ENCODE measurements at places on chromosomes 2 and 18.

GRCh38 chr2:109079590-109079989, 49.4 kb upstream of the SH3RF3 start:
- DNase-seq, result no peak

DNA sequence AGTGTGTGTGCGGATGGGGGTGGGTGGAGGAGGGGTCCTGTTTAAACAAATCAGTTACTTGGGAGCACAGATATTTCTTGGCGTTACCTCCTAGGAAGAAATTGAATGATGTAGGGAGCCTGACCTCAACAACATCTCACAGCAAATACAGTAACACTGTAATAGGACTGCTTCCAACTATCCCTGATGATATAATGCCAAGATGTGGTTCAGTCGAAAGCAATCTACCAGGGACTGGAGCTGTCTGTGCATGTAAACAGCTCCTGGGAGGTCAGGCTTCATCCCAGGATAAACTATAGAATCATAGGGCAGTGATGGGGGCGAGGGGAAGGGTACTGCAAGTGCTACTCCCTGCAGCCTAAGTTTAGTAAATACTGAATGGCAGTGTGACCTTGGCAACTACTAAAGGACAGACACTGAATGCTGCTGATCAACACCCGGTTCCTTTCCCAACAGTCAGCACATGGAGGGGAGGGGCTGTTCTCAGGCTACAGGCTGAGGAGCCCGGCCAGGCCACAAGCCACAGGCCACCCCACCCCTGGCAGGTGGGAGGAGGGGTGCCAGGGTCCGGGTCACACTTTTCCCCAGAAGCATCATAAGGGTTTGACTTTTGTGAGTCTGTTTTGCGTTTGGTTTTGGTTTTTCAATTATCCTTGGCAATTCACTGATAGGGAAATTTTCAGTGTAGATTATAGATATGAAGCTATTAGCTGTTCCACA, 85.3 kb upstream of the ZNF397 start:
- DNase-seq, result peak; percentile 34

- no peak for DNase-seq
These were observed 66.7 kb upstream of the SH3BP4 start for GRCh38 chr2:234885118-234885517.

- no peak for DNase-seq
These were observed 60.7 kb upstream of the ZEB2 start for GRCh38 chr2:144580521-144581161.

- no peak for DNase-seq
These were observed 172.4 kb downstream of the MAP2 start for GRCh38 chr2:209596262-209596661.

DNA sequence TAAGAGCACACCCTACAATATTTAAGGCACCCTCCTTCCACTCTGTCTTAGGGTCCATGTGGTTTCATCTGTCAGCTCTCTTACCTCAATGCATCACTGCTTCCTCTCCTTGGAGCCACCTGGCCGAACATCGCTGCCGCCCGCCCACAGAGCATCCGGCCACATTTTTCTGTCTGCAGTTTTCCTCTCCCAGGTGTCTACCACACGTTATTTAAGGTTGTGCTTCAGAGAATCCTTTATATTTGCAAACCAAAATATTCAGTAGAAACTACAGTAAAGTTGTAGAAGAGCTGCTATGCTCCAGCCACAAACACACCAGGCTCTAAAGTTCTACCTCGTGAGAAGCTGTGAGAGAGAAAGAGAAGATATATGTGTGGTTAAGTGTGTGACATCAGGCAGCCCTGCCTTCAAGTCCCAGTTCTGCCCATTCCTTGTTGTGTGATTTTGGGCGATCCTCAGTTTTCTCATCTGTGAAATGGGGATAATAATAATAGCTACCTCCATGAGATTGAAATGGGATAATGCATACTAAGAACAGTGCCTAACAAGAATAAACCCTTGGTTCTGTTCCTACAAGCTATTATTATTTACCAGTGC, 4.9 kb upstream of the STK17B start:
- DNase-seq, result no peak

- DNase-seq, result no peak
These were observed 184.2 kb downstream of the OSR1 start for GRCh38 chr2:19174176-19174575.

GRCh38 chr2:69147841-69148533, 135.0 kb downstream of the ANTXR1 start:
- DNase-seq, result no peak

DNA sequence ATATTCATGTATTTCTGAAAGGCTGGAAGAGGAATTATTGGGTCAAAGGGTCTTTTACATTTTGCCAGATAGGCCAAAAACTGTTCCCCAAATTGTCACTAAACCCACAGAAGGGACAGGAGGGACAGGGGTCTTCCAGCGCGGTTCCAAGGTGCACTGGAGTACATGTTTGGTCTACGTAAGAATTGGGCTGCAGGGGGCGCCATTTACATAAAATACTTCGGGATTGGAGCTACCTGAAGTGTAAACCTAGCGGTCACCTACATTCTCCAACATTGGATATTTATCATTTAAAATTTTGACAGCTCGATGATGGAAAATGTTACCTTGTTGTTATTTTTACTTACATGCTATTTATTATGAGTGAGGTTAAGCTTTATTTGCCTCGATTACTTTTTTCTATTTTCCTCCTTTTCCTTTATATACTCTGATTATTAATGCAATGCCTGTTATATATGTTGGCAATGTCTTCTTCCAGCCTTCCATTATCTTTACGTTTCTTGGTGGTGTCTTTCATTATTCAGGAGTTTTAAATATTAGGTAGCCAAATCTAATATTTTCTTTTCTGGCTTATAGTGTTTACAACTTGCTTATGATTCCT, 43.0 kb upstream of the RAB6C start:
- DNase-seq, result peak; percentile 43

- DNase-seq, result peak; percentile 62
These were observed 124.7 kb upstream of the CTAGE1 start for GRCh38 chr18:22542406-22542835.

GRCh38 chr2:232330068-232330999, 48.2 kb upstream of the ALPP start:
- DNase-seq, result no peak

DNA sequence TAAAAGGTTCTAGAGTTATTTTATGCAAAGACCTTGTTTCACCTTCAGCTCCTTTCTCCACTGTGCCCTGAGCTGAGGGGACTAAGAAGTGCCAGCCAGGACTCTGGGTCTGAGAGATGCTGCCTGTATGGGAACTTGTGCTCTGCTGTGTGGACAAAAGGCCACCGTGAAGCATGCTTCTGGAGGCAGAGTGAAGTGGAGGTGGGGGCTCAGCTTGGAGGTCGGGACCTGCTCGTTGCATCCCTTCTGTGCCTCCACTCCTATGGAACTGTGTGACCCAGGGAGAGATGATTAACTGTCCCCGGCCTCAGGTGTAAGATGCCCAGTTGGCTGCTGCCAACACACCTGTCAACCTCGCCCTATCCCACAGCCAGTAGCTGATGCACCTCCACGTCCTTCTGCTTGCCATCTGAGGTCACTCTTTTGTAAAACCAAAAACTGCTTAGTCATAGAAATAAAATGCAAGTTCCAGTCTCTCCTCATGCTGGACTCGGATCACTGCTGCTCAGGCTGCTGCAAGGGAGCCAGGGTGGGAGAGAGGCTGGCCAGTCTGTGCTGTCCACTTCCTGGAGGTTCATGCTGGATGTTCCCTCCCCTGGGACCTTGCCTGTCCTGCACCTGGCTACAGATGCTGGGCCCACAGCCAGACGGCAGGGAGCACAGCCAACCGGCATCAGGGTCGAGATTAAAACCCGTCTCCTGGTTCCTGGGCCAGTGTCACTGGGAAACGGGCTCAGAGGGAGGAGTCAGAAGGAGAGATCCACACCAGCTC, 113.2 kb downstream of the ACKR3 start:
- no peak for DNase-seq

DNA sequence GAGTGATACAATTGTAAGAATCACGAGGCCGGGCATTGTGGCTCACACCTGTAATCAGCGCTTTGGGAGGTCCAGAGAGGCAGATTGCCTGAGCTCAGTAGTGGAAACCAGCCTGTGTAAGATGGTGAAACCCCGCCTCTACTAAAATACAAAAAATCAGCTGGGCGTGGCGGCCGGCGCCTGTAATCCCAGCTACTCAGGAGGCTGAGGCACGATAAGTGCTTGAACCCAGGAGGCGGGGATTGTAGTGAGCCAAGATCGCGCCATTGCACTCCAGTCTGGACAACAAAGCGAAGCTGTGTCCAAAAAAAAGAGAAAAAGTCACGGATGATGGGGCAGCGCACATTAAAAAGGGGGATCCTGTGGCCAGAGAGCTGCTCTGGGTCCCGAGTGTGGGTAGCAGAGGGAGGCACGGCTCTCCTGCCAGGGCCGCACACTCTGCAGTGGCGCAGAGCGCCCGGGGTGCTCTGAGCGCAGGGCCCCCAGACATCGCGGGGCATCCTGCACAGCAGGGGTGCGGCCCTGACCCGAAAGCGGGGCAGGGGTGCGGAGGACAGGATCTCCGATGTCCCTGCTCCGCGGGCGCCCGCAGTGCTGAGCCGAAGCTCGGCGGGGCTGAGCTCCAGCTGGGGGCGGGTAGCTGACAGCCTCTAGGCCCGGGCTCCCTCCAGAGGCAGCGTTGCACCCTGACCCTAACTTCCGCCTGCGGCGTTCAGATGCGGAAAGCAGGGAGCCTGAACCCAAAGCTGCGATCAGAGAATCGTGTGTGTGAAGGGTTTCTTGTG, 30.4 kb upstream of the RAB6D start:
- DNase-seq, result no peak

DNA sequence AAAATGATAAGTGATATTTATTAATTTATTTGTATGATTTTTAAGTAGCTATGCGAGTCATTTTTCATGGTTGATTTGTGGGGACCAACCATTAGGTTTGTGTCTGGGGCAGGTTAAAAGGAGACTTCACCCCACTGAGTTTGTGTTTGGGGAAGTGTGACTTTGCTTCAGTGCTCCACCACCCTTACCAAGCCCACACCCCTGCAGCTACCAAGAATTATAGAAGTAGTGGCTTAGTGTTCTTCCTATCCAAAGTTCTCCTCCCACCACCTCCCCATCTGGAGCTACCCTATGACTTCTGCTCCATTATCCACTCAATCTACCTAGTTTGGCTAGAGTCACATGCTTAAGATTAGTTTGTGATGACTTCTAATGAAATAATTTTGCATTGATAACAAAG, 182.1 kb upstream of the ZEB2 start:
- DNase-seq, result no peak

GRCh38 chr2:101779656-101780055, 82.1 kb downstream of the MAP4K4 start:
- no peak for DNase-seq

DNA sequence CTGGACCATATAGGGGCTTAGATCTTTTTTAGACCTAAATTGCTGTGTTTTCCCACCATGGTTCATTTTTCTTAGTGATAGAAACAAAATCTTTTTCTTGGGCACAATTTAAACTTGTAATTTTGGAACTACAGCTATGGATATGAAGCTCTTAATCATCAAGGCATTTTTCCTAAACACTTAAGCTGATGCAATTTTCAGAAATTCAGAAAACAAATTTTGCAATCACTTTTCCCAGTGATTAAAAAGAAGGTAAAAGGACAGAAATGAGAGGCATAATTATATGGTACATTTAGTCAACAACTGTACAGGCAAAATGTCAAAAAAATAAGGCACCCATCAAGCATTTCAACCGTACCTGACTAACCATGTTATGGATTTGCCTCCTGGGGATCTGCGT, 665.4 kb downstream of the XIRP2 start:
- DNase-seq, result no peak

DNA sequence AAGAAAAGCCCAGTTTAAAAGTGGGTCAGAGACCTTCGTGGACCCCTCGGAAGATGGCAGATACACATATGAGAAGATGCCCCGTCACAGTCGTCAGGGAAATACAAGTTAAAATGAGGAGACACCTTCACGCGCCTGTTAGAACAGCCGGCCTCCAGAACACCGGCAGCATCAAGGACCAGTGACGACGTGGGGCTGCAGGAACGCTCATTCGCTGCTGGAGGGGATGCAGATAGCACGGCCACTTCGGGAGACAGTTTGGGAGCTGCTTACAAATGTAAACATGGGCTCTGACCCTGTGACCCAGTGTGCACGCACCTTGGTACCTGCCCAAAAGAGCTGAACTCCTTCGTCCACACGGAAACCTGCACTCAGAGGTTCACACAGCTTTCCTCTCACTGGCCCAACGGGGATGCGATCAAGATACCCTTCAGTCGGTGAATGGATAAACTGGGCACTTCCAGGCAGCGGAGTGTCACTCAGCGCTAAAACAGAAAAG, 83.7 kb upstream of the CTDP1 start:
- DNase-seq, result no peak

GRCh38 chr2:24380820-24381219, 20.5 kb upstream of the ITSN2 start:
- no peak for DNase-seq

- DNase-seq, result peak; percentile 2
These were observed 369.7 kb downstream of the RAD51AP2 start for GRCh38 chr2:17148407-17149145.

- DNase-seq, result peak; percentile 46
These were observed 73.9 kb downstream of the LBH start for GRCh38 chr2:30305235-30305634.

DNA sequence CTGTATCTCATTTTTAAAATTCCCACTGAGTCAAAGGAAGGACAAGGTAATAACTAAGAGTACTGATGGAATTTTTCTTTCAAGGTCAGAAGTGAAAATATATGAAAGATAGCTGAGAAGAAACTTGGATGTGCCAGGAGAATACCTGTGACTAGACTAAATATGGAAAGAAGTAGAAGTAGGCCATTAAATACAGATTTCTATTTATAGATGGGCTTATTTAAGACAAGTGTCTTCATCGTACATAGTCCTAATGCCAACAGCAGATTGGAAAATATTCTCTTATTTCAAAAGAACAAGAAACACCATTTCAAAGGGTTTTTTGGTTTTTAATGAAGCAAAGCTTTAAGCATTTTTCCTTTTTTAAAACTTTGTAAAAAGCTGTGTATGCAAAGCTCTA, 22.0 kb downstream of the UGP2 start:
- DNase-seq, result no peak

DNA sequence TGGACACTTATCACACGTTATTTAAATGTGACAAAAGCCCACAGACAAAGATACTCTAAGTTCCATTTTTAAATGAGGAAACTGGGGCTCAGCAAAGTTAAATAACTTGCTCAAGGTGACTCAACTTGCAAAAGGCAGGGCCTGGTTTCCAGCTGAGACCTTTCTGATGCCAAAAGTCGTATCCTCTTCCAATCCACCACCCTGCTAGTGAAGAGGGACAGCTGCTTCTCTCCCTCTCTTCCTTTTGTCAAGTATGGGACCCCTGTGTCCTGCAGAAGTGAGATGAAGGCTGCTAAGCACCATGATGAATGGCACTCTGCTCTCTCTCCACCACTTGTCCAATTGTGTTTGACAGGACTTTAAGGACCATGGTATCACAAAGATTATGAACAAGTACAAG, 140.9 kb downstream of the DYM start:
- peak; percentile 18 for DNase-seq

- no peak for DNase-seq
These were observed 133.2 kb downstream of the ARHGAP15 start for GRCh38 chr2:143262389-143262788.

GRCh38 chr2:224776795-224777558, 60.8 kb upstream of the CCDC195 start:
- no peak for DNase-seq

GRCh38 chr18:24060644-24061043, 46.1 kb downstream of the TTC39C start:
- peak; percentile 59 for DNase-seq

GRCh38 chr2:49123600-49123999, 30.7 kb downstream of the FSHR start:
- no peak for DNase-seq

- no peak for DNase-seq
These were observed 153.3 kb downstream of the RAPGEF4 start for GRCh38 chr2:172888714-172889669.

- no peak for DNase-seq
These were observed 105.3 kb upstream of the ZEB2 start for GRCh38 chr2:144625226-144625625.

Measured in fibroblast of mammary gland (primary cell).